Activated naive CD8-positive, alpha-beta T cell treated with anti-CD3 and anti-CD28 coated beads for 36 hours (primary cell): ENCODE measurements at places on chromosomes 1 and 21. TPM values are rescaled to one million over a fixed set of nuclear protein-coding genes. Genes with fewer than 3 reads are reported as not detected.

Gene FCGR3B
- total RNA-seq, result not detected

Gene MROH7
- 0.14 TPM for total RNA-seq

Gene SYCP1
- total RNA-seq, result not detected

Gene C1QA
- total RNA-seq, result not detected

Gene CHRM3
- total RNA-seq, result 0.36 TPM

Gene CRP
- total RNA-seq, result not detected

Gene SLC45A1
- total RNA-seq, result 0.28 TPM

Gene RGS7
- not detected for total RNA-seq

Gene VCAM1
- 2.3 TPM for total RNA-seq

Gene TEX50
- total RNA-seq, result not detected

Gene OLFML3
- total RNA-seq, result not detected

Gene SAMD11
- total RNA-seq, result not detected

Gene SPRR2E
- not detected for total RNA-seq
